Erythroblast (primary cell): ENCODE measurements at places on chromosomes 11 and 22.

- no peak for DNase-seq
These were observed 190.2 kb downstream of the SWAP70 start for GRCh38 chr11:9853929-9854552.

DNA sequence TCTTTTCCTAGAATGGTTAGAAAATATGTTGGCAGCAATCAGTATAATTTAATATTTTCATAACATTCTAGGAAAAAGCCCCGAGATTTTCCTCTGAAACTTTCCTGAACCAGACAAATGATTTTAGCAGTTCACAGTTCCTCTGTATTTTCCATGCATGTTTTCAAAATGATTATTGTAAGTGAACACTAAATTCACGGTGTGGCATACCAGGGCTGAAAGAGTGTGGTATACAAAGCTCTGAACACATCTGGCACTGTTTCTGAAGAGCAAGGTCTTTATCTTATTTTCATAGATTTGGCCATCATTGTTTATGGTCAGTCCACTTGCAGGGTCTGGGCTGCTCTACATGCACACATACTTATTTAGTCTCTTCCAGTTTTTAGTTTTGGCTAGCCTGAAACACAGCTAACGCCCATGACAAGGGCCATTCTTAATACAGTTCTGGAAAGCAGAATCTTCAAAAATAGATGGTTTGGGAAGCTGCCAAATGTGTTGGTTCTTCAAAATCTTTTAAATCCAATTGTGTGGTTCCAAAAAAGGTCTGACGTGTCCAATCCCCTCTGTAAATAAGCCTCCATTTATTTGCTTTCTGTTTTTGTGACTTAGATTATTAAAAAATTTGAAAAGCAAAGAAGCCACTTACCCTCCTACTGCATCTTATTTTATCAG is 7.9 kb upstream of the GAB2 start:
- DNase-seq = no peak

DNA sequence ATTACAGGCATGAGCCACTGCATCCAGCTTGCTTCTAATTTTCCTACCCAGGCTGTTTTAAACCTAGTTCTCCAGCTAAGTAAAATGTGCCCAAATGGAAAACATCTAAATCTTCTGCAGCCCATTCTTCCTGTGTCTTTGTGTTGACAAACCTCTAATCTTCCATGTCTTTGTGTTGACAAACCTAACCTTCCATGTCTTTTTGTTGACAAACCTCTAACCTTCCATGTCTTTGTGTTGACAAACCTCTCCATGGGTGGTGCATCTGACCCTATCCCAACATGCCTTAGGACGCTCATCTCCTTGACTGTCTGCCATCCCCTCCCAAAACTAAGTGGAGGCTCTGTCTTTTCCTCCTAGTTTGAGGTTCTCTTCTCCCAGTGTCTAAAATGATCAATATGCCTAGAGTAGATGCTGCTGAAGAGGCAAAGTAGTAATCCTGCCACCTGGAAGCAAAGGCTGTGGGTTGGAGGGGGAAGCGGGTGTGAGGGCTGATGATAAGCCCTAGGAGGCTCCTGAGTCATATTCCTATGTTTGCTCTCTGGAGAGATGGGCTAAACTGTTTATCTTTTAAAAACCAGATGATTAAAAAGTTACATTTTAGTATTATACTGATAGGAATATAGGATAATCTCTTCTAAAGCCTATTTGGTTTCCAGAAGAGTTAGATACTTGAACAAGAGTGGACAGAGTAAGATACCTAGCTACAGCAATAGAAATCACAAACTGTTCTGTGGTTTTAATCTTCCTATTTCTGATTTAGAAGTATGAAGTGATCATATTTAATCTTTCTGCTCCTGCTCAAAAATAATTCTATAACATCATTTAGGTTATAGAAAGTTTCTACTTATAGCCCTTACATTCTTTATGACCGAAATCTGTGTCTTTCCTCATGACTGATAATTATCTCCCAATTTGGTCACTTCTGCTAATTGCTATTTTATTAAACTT is 7.9 kb downstream of the FEN1 start:
- peak; percentile 74 for DNase-seq

GRCh38 chr11:8019314-8020243 is 32.4 kb downstream of the EIF3F start:
- no peak for DNase-seq

DNA sequence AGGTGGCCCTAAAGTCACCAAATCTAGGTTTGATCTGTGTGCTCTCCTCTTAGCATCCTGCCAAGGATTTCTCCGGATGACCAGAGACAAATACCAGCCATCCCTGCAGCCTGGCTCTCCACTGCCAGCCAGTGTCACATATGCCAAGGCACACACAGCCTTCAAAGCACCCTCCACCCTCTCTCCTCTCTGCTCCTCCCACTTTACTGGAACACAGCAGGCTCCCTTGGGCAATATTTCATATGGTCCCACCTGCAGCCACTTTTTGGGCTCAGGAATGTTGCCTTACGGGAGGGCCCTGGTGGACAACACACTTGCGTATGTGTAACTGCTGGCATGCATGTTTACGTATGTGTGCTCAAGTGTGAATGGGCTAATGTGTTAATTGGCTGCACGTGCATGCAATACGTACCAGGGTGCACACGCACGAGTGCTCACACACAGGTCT is 183.9 kb downstream of the CEP164 start:
- no peak for DNase-seq

GRCh38 chr11:128653801-128654231 is 40.1 kb upstream of the FLI1 start:
- no peak for DNase-seq

DNA sequence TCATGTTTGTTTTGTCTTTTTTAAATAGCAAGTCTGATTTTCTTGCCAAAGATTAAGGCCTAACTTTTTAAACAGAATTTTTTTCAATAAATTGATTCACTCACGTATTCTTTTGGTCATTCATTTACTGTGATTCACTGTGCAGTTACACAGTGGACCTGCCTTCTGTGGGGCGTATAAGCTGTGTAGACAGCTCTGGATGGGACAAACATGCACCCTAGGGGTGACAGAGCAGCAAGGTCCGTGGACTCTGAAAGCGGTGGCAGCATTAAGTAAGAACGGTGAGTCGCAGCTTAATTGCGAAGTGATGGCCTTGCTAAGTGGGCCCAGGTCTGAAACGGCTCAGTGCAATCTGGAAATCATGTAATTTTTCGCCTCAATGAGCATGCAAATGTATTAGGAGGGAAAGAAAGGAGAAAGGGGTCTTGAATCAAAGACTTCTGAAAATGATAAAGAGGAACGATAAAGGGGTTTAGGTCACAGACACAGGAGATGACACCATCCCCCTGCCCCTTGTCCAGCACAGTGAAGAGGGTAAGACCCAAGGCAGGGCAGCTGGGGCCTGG is 113.1 kb downstream of the SPATA19 start:
- no peak for DNase-seq

DNA sequence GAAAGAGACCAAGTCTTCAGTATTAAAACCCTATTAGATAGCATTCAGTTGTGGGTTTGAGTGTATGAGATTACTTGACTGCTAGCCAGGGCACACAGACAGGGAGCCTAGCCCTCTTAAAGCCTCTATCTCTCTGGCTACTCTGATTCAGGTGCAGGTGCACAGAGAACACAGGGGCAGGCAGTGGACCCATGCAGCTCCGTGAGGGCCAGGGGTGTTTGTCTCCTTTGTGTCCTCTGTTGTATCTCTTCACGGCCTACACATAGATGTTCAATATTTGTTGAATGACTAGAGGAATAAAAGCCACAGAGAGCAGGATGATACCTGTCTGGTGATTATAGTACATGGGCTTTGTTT is 21.5 kb upstream of the AIFM3 start:
- DNase-seq = no peak

- no peak for DNase-seq
These were observed 35.6 kb downstream of the RNF169 start for GRCh38 chr11:74784234-74784633.

- DNase-seq = no peak
These were observed 12.5 kb downstream of the CCND1 start for GRCh38 chr11:69653406-69653960.

DNA sequence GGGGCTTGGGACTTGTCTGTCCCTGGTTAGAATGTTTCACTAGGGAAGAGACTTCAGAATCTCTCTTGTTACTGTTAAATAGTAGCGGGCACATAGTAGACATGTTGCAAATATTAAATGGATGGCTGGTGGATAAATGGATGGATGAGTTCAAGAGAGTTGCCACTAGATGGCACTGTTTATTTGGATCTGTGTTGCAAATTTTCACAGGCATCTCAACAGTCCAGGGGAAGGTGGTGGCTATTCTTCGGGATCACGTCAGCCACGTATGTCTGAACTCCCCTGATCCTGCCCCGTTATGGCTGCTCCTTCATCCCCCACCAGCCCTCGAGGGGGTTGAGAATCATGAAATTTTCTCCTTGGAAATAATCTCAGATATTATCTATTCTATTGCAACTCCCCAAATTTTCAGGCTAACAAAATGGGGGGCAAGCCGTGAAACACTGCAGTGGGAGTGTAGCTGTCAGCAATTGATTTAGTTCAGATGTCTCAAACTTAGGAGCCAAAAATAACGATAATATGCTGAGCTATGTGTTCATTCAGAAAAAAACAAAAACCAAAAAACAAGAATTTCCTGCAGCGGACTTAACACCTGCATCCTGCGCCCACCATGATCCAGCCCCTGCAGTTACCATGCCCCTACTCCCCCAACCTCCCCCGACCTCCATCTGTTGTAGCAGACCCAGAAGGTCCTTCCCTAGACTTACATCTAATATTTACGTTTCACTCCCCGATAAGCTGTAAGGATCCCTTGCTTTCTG is 29.1 kb upstream of the BIRC3 start:
- DNase-seq = peak; percentile 61

- no peak for DNase-seq
These were observed 516.2 kb downstream of the INSC start for GRCh38 chr11:15630896-15631295.

GRCh38 chr22:40281717-40282116 is 64.6 kb upstream of the ADSL start:
- DNase-seq = no peak

- no peak for DNase-seq
These were observed 1.8 kb upstream of the TMEM86A start for GRCh38 chr11:18696638-18697225.

DNA sequence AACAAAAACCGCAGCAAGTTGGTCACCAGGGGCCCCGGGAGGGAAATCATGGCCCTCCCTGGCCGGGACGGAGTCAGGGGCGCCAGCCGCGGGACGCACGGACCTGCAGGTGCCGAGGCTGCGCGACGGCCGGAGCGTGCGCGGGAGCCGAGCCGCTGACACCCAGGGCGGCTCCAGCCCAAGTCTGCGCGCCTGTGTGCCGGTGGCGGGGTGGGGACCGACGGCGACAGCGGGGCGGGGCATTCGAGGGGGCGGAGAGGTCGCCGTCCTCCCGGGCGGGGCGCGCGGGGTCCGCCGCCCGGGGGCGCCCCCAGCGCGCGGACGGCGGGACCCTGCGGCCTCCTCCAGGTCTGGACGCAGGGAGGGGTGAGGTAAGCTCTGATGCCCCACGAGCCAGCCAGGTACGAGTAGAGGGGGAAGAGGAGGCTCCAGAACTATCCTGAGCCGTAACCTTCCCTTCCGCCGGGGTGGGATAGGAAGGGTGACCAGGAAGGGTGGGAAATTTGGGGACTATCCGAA is at the start of gene ESAM:
Gene ESAM, minus strand, starts transcription at position 186 of the 519 bp plus-strand sequence. Its CDS starts 136 bp downstream, at position 50.
- DNase-seq = peak; percentile 72

DNA sequence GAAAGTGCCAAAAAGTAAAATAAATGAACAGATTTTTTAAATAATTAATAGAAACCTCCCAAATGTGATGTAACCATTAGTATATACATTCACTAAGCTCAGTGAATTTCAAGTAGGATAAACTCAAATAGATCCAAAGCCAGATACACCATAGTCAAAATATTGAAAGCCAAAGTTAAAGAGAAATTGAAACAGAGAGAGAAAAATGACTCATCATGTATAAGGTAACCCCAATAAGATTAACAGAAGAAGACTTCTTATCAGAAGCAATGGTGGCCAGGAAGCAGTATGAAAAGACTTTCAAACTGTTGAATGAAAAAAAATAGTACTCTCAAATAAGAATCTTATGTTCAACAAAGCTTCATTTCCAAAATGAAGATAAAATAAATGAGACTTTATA is 70.5 kb downstream of the LUZP2 start:
- no peak for DNase-seq

DNA sequence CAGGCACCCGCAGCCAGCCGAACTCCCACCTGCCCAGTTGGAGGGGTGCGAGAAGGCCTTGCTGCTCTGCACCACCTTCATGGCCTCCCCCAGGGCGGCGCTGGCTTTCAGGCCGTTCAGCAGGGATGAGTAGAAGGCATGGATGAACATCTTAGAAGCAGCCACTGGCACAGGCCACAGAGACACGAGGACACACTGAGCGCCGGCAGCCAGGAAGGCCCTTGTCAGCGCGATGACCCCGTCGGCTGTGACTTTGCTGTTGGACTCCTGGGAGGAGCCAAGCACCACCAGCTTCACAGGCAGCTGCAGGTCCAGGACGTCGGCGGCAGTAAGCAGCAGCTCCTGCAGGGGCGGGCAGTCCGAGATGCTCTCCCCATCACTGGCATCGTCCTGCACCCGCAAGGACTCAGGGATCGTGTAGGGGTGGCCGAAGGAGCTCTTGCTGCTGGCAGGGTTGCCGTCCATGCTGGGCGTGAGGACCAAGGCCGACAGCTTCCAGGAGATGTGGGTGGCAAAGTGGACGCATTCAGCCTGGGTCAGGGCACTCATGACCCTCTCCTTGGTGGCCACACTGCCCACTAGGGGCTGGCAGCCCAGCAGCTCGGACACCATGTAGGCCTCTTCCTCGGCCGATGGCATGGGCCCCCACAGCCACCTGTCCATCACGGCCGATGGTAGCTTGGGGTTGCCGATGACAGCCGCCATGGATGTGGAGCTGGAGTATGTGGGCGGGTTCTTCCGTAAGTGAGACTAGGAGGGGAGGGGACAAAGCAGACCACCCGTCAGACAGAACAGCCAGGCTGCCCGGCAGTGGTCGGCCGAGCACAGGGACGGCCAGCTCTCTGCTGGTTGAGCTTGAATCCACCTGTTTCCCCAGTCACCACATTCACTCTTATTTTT is 79.7 kb upstream of the PITPNB start:
- DNase-seq = no peak

DNA sequence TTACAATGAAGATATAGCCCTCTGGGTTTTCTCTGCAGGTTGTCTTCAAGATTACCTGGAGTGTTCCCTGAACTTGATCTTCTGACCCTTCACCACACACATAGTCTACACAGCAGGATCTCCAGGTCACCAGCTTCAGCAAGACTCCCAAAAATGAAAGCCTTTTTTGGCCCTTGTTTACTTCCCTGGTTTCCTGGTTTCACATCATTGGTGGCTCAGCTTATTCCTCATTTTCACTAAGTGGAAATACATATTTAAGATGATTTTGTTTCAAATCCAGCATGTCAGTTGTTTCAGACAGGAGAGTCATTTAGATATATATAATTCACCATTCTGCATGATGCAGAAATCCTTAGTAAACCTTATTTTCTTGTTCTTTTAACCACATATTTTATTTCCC is 41.6 kb upstream of the MPEG1 start:
- no peak for DNase-seq
